ENCODE measurements at places on chromosomes 4 and X.

DNA sequence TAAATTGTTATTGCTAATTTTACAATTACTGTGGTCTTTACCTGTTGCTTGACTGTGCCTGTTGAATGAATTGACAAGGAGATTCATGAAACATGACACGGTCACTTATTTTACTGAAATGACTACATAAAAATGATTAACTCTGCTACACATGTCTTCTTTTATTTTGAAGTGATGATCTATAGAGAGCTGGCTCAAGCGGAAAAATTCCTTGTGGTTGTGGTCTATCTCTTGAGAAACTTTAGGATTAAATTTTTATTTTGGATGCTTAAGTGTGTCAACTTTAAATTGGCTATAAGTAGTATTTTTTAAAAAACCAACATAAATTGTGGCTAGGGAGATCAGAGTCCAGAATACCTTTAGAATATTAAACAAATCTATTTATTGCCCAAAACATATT lies 131.8 kb upstream of the PITX2 start:
- no peak for DNase-seq

DNA sequence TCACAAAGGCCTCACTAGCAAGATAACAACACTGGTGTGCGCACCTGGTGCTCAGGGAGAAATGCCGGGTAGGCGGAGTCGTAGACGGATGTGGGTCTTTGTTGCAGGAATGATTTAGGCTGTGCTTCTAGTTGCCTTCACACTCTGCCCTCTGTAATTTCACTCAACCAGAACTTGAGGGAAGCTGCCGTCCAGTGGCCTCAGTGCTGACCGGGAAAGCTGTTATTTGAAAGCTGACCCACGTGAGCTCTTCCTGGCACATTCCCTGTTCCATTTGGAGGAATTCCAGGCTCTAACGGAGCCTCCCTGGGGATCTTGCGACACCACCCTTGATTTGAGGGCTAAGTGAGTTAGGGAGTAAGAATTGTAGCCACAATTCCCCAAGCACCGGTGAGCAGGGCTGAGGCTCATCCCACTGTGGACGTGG lies 15.9 kb downstream of the SH3TC1 start:
- DNase-seq, result no peak

DNA sequence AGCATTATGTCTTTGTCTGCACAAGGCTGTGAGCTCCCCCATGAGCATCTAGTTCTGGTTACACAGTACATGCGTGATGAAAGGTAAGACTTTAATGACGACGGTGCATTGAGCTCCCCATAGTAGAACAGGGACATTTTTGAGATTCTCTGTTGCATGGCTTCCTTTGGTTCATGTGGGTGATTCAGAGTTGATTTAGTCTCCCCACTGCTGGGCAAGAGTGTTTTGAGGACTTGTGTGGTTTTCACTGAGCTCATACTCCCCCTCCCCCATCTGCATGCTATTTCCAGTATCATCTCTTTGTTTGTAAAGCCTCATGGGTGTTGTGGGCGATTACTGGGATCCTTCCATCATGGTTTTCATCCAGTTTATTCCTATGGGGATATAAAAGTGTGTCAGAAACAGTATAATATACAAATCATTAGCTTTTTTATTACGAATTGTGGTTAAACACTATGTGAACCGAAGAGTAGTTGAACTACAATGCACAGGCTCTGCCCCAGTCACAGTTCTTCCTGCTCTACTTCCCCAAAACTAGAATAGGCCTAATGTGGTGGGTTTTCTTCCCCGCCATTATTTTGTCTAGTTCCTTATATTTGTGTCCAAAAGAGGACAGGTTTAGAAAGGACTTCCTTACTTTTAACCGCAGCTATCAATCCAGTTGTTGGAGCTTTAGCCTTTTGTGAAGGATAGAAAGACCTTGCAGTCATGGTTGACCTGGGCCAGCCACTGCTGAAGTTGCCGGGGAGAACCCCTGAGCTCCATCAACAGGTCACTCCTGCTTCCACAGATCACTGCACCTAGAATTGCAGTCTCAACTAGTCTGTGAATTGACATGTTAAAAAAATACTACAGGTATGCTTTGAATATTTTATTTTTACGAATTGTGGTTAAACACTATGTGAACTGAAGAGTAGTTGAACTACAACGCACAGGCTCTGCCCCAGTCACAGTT lies 30.4 kb downstream of the KIT start:
- DNase-seq, result no peak

GRCh38 chr4:35639929-35640328 lies 604.4 kb downstream of the ARAP2 start:
- no peak for DNase-seq

DNA sequence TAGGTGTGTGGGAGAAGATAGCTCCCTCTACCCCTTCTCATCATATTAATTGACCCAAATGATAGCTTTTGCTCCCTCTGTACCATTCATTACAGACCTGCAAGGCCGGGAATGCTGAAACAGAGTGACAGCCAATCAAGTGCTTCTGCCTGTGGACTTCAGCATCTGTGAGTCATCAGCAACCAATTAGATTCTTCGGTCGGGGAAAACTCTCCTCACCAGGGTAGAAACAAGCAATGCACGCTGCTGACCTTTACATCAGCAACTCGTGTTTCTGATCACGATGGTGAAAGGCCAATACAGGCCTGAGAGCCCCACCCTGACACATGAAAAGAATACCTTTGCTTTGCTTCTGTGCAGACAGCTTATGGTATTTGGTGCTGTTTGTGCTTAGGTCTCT lies 347.2 kb upstream of the DDX53 start:
- DNase-seq, result no peak
